Caki2 (cell line): ENCODE measurements at places on chromosomes 6 and 20.

GRCh38 chr20:63979557-63980316 is at the start of gene SAMD10:
Gene SAMD10, minus strand, starts transcription at chr20:63979642. Its CDS starts 175 bp downstream, at chr20:63979467.
- DNase-seq = peak; percentile 87

GRCh38 chr6:129938249-129939020 is 77.3 kb upstream of the TMEM244 start:
- DNase-seq = peak; percentile 54

GRCh38 chr20:5656126-5656525 is 94.1 kb upstream of the SHLD1 start:
- DNase-seq = no peak

- no peak for DNase-seq
Measured at GRCh38 chr20:36285746-36286447, 20.2 kb upstream of the DLGAP4 start.

DNA sequence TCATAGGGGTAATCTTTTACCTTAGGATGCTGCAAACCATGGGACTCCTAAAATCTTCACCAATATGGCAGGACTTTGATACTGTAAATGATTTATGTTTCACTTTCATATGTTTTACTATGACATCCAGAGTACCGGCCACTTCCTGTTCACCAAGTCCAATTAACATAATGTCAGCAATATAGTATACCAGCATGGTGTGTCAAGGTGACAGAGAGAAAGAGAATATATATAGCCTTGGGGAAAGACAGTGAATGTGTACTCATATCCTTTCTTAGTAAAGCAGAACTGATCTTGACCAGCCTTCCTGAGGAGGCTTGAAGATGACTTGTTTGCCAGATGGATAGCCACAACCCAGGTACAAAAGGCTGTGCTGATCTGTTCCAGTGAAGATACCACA is 127.9 kb downstream of the NRN1 start:
- DNase-seq = no peak

GRCh38 chr20:51529081-51529681 is 13.3 kb downstream of the NFATC2 start:
- DNase-seq = no peak

DNA sequence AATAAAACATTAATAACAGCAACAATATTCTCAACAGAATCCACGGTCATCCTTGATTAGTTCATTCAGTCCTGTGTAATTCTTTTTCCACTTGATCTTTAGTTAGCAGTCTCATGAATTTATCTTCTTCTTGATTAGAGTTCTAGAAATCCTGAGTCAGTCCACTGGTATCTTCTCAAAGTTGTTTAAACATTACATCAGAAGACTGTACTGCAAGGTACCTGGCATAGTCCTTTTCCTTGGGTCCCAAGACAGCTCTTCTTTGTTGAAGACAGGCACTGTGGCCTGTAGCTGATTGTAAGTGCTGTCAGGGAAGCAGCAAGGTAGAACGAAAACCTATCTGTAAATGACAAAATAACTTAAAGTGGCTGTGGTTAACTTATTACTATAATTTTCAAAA is 11.8 kb downstream of the MAP3K4 start:
- no peak for DNase-seq

DNA sequence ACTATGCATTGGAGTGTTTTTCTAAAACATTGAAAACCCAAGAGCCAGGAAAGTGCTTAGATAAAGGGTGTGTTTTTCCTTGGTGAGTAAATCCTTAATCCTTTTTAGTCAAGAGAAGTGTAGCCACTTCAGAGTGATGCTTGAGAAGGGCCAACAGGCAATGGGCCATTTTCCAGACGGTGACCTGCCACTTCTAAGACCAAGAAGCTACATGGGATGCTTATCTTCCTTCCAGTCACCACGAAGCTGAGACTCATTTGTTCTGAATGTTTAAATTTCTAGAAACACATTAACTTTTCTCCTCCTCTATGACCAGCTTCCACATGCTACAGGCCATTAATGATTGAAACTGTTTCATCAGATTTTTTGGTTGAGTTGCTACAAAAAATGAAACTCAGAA is 34.4 kb upstream of the NHSL1 start:
- peak; percentile 16 for DNase-seq

DNA sequence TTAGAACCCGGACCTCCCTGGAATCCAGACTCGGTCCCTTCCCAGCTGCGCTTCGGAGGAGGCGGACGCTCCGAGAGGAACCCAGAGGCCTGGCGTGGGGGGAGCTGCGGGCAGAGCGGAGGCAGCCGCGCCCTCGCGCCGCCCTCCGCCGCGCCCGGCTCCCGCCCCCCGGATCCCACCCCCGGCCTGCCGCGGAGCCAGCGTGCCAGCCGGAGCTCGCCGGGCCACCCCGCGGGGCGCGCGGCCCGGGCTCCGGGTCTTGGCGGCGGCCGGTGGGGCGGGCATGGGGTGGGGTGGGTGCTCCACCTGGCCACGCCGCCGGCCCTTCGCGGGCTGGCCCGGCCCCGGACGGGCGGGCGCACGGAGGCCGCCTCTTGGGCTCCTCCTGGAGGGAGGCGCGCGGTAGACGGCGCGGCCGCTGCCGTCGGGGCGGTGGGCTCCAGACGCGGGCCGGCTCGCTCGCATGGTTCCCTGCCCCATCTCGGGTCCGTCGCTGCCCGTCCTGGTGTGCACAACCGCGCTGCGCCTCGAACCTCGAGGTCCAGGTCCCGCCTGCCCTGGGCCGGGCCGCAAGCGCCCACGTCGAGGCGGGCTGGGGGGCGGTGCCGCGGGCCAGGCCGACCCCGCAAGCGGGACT is 592 bp upstream of the CDYL start:
- peak; percentile 94 for DNase-seq

DNA sequence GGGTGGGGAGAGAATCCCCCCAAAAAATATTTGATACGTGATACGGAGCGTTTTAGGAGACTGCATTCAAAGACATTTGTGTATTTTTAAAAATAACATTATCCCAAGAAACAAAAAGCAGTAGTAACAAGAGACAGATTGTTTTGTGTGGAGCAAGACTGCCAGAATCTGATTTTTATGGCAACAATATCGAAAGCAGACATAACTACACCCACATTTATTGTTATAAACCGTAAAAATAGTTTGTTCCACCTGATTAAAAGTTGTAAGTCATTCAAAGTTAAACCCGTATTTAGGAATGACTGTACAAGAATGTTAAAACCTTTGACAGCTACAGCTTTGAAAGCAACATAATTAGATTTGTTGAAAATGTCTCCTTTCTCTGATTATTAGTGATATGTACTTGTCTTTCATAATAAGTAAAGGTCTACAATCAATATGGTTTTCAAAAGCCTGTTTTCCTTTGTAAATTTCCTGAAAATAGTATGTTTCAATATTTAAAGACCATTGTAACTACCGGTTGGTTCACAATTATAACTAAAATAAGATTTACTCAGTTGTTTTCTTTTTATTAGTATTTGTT is 2.7 kb downstream of the EYA4 start:
- DNase-seq = no peak

- DNase-seq = no peak
Measured at GRCh38 chr6:75556240-75556639, 45.4 kb upstream of the SENP6 start.

DNA sequence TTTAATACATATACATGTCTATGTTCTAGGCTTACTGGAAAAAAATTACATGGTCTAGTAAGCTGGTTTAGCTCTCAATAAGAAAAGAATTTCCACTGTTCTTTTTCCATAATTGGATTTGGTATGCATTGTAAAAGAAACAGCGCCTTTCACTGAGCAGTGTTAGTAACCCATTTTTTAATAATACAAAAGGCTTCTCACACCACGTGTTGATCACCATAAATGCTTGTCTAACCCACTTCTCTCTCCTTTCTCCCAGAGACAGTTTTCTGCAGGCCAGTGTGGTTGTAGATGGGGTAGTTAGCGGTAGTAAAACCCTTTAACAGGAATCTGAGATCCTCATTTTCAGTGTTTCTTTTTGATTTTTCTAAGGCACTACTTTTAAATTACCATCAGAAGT is 348.7 kb upstream of the MANEA start:
- no peak for DNase-seq

- DNase-seq = no peak
Measured at GRCh38 chr6:45543298-45544235, 165.8 kb upstream of the SUPT3H start.

GRCh38 chr6:25582101-25582500 is 69.9 kb upstream of the SCGN start:
- no peak for DNase-seq

GRCh38 chr6:71199736-71200135 is 88.9 kb upstream of the OGFRL1 start:
- no peak for DNase-seq

DNA sequence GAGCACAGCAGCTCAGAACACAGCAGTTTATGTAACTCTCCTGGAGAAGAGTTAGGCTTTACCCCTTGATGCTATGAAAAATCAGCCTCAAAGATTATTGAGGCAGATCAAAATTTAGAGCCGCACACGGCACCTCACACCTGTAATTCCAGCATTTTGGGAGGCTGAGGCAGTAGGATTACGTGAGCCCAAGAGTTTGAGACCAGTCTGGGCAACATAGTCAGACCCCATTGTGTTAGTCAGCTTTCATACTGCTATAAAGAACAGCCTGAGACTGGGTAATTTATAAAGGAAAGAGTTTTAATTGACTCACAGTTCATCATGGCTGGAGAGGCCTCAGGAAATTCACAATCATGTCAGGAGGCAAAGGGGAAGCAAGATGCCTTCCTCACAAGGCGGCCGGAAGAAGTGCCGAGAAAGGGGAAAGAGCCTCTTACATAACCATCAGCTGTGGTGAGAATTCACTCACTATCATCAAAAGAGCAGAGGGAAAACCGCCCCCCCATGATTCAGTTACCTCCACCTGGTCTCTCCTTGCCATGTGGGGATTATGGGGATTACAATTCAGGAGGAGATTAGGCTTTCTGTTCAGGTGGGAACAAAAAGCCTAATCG is 87.7 kb downstream of the SGK1 start:
- DNase-seq = no peak

GRCh38 chr6:146923205-146923833 is 280.9 kb upstream of the STXBP5 start:
- no peak for DNase-seq

- no peak for DNase-seq
Measured at GRCh38 chr20:62553838-62554161, 78.0 kb upstream of the GATA5 start.

DNA sequence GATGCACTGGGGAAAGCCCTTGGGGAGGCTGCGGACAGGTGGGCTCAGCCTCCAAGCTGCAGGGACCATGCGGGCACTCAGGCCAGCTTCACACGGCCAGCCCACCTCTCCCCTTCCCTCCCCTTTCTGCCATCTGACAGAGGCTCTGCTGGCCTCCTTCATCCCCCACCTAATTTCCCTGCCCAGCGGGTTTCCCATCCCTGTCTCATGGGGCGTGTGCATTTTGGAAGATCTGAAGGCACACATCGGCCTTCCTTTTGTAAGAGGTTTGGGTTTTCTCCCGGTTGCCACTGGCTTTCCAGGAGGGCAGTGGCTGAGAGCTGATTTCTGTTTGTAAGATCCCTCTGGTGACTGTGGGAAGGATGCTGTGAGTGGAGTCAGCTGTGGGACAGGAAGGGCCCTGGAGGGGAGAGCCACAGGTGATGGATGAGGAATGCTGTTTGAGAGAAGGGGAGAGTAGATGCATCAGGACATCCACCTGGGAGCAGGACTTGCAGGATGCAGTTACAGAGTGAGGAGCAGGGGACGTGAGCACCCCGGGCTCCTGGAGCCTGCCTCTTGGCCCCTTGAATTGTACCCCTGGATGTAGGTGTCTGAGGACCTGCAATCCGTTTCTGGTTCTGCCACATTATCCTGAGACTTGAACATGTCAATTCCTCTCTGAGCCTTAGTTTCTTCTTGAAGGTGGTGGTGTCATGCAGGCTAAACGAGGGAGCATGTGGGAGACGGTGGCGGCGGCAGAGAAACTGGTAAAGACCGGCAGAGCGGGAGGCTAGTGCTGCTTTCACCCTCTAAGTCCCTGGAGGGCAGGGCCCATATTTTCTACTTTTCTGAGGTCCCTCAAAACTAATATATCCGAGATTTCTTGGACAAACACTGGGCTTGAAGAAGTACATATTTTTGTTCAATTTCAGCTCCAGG is 5.9 kb upstream of the TUBB1 start:
- no peak for DNase-seq
